ENCODE measurements at places on chromosomes 2 and 18.

GRCh38 chr2:170873035-170873692 lies 55.9 kb upstream of the GORASP2 start:
- peak; percentile 53 for DNase-seq

DNA sequence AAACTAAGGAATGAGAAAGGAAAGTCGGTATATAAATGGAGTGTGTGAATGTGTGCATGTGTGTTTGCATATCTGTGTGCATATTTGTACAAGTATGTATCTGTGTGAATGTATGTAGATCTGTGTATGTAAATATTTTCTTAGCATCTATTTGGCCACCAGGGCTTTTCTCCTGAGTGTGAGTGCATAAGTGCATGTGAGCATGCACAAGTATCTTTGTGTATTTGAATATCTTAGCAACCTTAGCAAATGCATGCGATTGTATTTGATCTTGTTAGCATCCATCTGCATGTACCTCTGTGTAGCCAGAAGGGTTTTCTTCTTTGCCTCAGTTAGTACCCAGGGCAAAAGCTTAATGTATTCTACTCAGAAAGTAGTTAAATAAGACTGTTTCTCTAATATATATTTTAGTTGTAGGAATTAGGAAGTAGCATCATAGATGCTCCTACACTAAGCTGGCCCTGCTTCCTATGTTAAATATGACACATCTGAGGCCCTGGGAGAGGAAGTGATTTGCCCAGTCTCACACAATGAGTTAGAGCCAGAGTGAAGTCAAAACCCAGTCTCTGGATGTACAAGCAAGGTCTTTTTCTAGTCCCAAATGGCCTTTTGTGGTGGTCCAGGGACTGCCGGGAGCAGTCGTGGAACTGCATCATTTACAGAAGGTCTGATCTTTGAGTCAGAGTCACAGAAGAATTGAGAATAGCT lies 9.2 kb downstream of the FKBP1B start:
- DNase-seq, result no peak

DNA sequence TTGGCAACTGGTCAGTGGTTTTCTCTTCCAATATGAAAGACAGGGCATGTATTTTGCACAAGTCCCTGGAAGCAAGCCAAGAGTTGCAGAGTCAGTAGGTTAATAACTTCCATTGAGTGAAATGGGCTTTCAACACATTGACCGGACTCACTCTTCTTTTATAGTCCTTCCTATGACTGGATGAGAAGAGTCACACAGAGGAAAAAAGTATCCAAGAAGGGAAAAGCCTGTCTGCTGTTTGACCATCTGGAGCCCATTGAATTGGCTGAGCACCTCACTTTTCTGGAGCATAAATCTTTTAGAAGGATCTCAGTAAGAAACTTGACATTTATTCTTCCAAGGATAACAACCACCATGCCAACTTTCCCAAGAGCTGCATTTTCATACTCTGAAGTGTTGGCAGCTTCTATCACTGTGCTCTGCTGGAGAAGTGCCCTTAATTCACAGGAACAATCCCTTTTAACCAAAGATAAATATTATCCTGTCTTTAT lies 45.4 kb downstream of the RASGRP3 start:
- DNase-seq, result no peak

DNA sequence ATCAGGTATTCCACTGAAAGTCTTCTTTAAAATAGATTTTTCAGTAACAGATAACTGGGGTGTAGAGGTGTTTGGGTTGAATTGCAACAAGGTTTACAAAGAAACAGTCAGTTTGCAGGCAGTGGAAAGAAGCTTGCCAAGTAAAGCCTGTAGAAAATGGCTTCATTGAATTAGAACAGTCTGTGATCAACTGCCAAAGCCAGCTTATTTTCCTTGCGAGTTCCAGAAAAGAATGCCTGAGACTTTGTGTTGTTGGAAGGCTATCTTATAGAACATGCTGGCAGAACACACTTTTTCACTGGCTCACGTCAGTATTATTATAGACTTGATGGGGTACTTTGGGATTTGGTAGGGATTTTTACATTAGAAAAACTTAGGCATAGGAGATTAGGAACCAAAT lies 601.0 kb downstream of the XIRP2 start:
- DNase-seq, result no peak

GRCh38 chr18:46071653-46072375 lies at the start of gene PSTPIP2:
PSTPIP2 (minus strand) TSS chr18:46072260; CDS start chr18:46072188, 72 bp downstream.
- peak; percentile 46 for DNase-seq

GRCh38 chr2:28135324-28135723 lies 244.8 kb downstream of the BABAM2 start:
- DNase-seq, result no peak

GRCh38 chr2:98013407-98014042 lies 17.8 kb upstream of the TMEM131 start:
- no peak for DNase-seq

GRCh38 chr2:238970553-238971081 lies 122.7 kb downstream of the TWIST2 start:
- DNase-seq, result no peak

DNA sequence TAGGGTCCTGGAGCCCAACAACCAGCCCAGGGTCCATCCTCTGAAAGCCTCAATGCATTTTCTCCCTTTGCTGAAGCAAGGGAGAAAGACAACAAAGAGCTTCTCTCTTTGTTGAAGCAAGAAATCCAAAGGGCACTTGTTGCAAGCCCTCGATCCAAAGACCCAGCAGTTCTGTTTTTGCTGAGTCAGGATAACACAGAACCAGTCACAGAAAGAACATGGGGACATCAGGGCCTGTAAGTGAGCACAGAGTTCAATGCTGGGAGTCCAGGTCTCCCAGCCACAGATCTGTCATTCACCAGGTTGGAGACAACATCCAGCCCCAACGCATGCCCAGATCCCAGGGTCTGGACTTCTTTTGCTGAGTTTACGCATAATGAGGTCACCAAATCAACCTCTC lies 315.8 kb upstream of the KLHL29 start:
- no peak for DNase-seq

GRCh38 chr2:175097297-175097696 lies 70.7 kb downstream of the ATF2 start:
- DNase-seq, result no peak

Measured in activated CD8-positive, alpha-beta memory T cell treated with anti-CD3 and anti-CD28 coated beads for 4 hours (primary cell).